ENCODE measurements at places on chromosomes 2 and 18.

- no peak for DNase-seq
Measured at GRCh38 chr18:27887287-27887686, 289.6 kb downstream of the CDH2 start.

- DNase-seq = no peak
Measured at GRCh38 chr18:48186131-48186766, 222.9 kb downstream of the ZBTB7C start.

- no peak for DNase-seq
Measured at GRCh38 chr2:219445220-219445640, 10.6 kb downstream of the SPEG start.

DNA sequence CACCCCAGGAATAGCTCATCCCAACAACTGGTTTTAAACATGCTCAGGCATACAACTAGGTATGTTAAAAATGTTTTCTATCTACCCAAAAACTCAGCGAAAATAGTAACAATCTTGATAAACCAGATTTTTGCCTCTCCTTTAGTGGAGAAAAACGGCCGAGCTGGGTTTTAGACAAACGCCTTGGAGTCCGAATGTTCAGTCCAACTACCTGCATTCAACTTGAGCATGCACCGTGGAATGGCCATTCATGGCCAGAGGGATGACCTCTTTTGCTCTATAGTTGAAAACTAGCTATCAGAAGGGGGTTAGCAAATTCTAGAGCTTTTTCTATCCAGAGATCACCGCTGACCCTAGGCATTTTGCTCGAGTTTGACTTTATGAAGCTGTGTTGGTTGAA lies 30.8 kb downstream of the PDIA6 start:
- DNase-seq = no peak

DNA sequence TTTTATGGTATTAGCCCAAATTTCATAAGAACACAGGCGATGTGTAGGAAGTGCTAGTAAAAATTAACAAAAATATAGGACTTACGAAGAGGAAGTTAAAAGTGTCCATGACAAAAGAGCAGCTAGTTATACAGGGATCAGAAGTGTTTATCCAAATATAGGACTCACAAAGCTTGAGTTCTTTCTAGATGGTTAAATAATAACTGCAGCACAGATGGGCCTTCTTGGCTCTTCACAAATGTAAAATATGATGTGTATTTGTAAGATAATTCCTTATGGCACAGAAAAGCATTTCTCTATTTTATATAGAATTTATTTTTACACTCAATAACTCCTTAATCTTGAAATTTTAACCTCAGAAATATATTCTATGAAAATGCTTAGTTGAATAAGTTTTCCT lies 100.9 kb upstream of the SPHKAP start:
- no peak for DNase-seq

GRCh38 chr18:23200756-23201155 lies 65.5 kb downstream of the CABLES1 start:
- no peak for DNase-seq

GRCh38 chr2:229783108-229783721 lies 68.9 kb upstream of the DNER start:
- no peak for DNase-seq

DNA sequence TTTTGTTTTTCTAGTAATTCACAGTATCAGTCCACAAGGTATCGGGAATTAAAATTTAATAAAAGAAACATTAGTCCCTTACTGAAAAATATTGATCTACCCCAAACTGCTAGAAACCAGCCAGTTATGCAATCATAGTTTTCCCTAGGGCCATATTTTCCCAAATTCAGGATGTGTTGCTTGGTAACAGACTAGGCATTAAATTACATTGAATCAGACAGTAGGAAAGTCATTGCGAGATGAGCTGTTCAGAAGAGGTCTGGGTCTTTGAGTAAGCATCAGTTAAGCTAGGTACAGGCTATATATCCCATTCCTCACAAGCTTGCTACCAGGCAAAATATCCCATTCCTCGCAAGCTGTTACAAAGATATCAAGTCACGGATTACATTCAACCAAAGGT lies 123.0 kb upstream of the CCDC150 start:
- no peak for DNase-seq

DNA sequence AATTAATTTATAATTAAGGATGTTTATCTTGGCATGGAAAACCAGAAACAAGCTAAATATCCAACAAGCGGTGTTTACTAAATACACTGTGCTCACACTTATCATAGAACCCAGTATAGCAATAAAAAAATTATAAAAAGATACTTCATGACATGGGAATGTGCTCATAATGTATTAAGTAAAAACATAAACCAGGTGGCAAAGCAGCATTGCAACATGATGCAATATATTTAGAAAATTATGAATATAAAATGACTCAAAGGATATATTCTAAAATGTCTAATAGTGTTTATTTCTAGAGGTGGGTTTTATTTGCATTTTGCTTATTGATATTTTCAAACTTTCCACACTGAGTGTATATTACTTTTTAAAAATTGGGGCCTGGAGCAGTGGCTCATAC lies 84.4 kb upstream of the ATL2 start:
- DNase-seq = no peak

DNA sequence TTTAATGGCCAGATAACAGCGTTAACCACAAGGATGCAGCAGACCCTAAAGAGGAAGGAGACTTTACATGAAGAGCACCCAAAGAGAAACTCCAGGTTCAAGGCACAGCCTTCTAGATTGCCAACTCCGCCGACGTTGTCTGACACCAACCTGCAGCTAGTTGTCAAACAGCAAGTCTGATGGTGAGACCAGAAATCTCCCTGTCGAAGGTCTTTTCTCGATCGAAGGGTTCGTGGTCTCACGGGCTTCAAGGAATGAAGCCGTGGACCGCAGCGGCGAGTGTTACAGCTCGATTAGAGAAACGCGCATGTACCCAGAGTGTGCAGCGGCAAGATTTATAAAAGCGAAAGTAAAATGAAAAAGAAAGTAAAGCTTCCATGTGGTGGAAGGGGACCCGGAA lies 656.3 kb downstream of the XIRP2 start:
- DNase-seq = no peak

DNA sequence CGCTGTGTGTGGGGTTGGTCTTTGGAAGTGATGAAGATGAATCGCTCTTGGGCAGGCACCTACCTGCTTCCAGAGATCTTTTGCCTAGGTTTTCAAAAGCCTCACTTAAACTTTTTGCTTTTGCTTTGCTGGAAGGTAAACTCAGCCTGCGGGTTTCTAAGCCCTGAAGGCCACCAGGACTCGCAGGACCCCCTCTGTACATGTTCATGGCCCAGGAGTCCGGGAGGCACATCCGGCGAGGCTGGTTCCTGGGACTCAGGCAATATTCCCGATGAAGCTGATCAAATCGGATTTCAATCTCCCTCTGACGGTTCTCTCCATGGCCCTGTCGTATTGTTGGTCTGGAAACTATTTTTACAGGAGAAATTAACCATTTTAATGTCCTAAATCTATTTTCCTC lies 13.2 kb downstream of the HJURP start:
- DNase-seq = no peak

DNA sequence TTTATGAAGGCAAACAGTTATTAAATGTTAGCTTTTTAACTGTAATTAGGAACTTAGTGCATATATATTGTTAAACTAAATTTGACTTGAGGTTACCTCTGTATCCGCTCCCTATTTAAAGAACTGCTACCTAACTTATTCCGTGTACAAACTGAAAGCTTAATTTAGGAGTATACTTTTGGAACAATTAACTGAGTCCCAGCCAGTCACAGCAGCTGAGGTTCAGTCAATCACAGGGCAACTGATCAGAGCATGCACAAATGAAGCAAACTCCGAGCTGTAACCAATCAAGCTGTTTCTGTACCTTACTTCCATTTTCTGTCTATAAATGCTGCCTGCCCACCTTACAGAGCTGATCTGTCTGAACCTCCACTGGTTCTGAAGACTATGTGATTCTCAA lies 61.2 kb downstream of the RAB3GAP1 start:
- DNase-seq = no peak

DNA sequence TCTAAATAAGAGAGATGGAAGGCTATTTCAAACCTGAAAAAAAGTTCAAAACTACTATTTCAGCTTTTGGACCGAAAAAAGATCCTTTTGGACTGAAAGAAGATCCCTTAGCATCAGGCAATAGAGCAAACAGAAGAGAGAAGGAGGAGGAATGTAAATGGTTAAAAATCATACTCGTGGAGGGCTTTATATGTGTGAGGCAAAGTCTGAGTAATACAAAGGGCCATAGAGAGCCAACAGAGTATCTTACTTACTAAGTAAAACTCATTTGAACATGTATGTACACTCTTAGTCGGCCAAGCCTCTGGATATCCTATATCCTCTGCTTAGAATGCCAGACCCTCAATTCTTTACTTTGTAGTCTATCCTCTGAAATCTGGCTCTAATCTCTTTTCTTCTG lies 55.7 kb downstream of the ITSN2 start:
- DNase-seq = no peak

DNA sequence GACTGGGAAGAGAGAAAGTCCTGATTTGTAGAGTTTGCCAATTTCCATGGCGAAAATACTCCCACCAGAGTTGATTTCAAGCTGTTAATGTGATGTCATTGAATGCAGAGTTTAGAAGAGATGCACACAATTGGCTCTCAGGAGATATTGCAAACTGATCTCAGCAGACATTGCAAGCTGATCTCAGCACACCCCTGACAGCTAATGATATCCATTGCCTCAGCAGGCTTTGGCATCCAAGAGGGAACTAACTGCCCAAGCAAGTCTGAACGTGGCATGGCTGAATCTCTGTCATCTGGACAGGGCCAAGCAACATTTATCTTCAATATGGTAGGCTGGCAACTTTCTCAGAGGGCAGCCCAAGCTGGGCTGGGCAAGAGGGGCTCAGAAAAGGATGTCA lies 78.4 kb upstream of the CYP1B1 start:
- no peak for DNase-seq

GRCh38 chr2:102771114-102771513 lies 9.3 kb downstream of the TMEM182 start:
- DNase-seq = no peak

DNA sequence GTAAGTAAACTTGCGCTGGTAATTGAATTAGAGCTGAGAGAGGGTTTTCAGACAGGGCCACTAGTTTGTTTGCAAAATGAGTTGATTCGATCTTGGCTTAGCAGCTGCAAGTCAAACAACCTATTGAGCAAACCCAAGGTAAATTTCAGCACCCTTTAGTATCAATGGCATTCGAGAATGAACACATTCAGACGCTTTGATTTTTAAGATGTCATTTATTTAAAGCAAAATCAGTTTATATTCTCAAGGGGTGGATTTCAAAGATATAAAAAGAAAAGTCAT lies 44.2 kb downstream of the TGIF1 start:
- DNase-seq = no peak

Data from stimulated activated CD4-positive, alpha-beta T cell treated with anti-CD3 and anti-CD28 coated beads, Interleukin-1b, Interleukin-23, amount 100 ng/mL, for 1 hour (primary cell).